Colonic mucosa (tissue), 4 donors: ENCODE measurements at places on chromosomes 13 and 19. TPM values are rescaled to one million over a fixed set of nuclear protein-coding genes. Genes with fewer than 3 reads are reported as not detected.

GCDH gene
- total RNA-seq, result 39.2 TPM

DNA sequence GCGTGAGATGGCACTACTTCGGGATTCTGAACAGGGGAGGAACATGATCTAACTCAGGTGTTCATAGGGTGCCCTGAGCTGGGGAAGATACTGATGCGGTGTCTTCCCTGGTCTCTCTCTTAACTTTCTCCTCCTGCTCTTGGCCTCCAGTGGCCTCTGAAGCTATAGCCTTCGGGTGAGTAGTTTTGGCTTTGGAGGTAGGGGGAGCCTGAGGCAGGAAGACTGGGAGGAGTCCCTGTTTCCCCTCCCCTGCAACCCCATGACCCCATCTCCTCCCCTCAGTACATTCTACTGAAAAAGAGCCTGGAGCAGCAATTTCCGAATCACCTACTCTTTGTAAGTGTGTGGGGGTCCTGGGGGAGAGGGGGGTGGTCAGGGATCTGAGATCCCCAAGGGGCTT lies 3.5 kb downstream of the SELENOV start:
- no peak for DNase-seq

- DNase-seq, result no peak
Observed at GRCh38 chr13:48242677-48243076, 9.7 kb downstream of the ITM2B start.

DNA sequence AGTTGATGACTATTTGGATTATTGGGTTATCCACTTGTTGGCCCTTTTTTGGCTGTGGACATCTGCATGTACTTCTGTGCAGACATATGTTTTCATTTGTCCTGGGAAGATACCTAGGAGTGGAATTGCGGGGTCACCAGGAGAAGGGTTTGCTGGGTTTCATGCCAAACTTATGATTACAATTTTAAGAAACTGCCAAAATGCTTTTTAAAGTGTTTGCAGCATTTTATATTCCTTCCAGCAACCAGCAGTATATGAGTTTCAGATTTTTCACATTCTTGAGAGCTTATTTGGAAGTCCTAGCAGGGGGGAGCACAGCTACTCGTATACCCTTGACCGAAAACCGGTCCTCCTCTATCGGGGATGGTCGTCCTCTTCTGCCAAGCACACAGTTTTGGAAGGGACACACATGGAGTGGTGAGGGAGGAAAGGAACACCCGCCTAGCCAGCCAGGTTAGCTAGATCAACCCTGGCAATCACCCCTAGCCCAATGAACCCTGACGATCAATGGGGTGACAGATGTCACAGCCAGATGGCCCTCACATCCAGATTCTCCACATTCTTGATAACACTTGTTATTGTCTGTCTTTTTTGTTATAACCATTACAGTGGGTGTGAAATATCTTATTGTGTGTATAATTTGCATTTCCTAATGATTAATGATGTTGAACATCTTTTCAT lies 26.7 kb upstream of the RNF113B start:
- DNase-seq, result no peak

CBARP gene
- total RNA-seq, result 0.48 TPM

INSL3 gene
- not detected for total RNA-seq

B9D2 gene
- 8.4 TPM for total RNA-seq
